ENCODE measurements at places on chromosomes 11 and 22.
A peak's percentile ranks its signal among the peaks of the same experiment; 100 is the strongest.

- no peak for DNase-seq
These were observed 6.3 kb downstream of the RCOR2 start for GRCh38 chr11:63910675-63911074.

DNA sequence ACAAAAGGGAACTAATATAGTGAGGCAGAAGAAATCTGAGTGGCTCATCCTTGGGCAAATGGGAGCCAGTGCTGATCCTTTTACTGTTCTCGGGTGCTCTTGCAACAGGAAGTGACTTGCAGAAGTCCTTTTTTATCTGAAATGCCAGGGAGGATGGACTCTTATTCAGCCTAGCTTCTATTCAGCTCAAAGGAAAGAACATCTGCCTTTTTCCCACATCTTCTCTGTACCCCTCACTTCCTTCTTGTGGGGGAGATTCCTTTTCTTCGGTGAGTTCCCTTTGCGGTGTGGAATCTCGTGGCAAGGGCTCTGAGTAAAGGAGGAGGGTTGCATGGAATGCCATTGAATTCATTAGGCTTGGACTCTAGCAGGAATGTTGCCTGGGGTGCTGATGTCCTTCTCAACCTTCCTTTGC, 76.2 kb downstream of the ZBTB16 start:
- DNase-seq, result no peak

DNA sequence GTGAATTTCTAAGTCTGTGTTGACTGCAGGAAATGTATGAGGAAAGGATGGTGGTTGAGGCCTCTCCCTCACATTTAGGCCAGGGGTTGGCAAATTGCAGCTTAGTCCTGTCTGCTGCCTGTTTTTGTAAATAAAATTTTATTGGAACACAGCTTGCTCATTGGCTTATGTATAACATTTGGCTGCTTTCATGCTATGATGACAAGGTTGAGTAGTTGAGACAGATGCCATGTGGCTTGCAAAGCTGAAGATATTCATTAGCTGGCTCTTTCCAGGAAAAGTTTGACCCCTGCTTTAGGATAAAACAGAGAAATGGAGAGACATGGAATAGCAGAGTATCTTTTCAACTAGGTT, 46.2 kb downstream of the BCR start:
- DNase-seq, result no peak

- DNase-seq, result no peak
These were observed 12.8 kb downstream of the ARAP1 start for GRCh38 chr11:72739240-72740059.

GRCh38 chr22:25497181-25497641, 67.3 kb upstream of the GRK3 start:
- DNase-seq, result no peak

GRCh38 chr11:133548641-133549040, 16.3 kb upstream of the OPCML start:
- DNase-seq, result no peak

DNA sequence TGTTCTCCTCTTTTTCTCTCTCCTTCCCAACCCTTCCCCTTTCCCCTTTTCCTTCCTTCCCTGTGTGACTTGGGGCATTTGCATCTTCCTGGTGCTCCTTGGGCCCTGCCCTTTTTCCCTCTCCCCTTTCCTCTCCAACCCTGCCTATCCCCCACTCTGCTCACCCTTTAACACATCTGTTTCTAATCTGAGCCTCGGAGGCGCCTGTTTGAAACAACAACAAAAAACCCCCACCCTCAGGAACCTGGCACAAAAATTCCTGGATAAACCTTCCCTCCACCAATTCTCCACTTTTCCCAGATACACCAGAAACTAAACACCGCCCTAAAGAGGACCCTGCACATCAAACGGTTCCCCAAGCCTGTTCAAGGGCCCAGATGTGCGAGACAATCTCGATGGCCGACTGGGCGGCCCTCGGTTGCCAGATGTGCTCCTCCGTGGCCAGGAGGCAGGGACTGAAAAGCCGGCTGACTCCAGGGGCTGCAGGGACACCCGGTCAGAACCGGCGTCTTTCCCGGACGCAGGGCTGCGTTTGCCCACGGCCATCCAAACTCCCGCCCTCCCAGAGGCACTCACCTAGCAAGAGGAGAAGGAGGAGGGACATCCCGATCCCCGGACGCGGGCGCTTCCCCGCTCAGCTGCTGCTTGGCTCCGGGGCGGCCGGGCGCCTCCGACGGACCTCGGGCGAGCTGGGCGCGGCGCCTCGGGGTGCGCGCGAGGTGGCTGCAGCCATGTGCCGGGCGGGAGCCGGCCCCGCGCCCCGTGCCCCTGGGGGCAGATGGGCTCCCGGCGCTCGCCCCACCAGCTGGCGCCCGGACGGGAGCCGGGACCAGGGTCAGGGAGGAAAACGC, 486 bp downstream of the CLMP start:
- DNase-seq, result peak; percentile 78

GRCh38 chr22:22556995-22557925, 1.8 kb downstream of the PRAME start:
- no peak for DNase-seq

DNA sequence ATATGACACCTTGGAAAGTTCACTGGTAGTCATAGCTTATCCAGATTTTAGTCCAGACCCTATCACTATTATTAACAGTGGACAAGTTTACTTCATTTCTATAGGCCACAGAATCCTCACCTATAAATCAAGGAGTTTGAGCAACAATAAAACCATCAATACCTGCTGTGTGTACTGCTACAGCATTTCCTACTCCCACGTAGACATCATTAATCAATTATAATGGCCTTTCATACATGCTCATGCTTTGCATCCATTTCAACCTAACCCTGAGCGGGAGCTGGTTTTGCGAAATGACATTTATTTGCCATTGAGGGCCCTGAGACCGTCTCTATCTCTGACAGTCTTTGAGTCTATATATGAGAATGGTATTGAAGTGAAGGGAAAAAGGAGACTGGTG, 312.3 kb downstream of the FAT3 start:
- no peak for DNase-seq

GRCh38 chr22:27991586-27992293, 72.7 kb upstream of the PITPNB start:
- peak; percentile 8 for DNase-seq

DNA sequence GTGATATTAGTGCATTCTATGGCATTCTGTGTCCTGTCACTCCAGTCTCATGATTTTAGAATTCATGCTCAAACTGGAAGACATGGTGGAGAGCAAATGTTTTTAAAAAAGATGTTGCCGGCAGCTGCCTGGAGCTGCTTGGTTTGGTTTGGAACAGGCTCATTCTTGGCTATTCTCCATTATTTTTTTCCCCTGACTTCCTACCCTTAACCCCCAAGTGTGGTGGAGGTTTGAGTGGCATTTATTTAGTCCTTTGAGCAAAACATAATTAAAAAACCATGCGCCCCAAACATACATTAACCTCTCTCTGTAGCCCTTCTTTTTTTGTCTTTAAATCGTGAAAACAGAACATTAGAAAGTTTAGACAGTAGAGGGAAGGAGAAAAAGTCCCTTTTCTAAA, 94.7 kb downstream of the LDLRAD3 start:
- DNase-seq, result no peak

- no peak for DNase-seq
These were observed 5.6 kb downstream of the MAPK8IP1 start for GRCh38 chr11:45890886-45891550.

DNA sequence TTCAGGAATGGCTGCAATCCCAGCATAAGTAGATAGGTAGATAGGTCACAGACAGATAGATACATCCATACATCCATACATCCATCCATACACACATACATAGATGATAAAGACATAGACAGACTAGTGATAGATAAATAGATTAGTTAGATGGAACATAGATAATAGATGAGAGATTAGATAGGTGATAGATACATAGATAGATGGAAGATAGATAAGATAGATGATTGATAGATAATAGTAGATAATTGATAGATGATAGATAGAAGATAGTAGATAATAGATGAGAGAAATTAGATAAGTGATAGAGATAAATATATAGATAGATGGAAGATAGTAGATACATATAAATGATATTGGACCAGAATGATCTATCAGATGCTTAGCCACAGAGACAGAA, 28.3 kb upstream of the LRRC55 start:
- no peak for DNase-seq

- DNase-seq, result no peak
These were observed 38.3 kb downstream of the NCAM1 start for GRCh38 chr11:112999520-112999919.

DNA sequence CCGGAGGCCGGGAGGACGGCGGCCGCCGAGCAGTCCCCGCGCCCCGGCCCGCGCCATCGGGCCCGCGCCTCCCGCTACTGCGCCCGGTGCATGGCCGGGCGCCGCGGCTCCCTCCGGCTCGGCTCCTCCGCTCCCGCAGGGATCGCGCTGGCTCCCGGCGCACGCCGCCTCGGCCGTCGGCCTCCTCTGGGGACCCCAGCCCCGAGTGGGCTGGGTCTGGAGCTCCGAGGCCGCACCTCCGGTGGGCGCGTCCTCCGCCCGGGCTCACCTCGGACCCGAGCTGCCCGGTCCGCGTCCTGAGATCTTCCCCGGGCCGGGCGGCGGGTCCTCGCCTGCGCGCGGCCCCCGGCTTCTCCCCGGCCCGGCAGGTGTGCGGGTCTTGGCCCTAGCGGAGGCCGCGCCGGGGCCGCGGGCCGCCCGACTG, 251 bp downstream of the SHISA8 start:
- DNase-seq, result no peak

- no peak for DNase-seq
These were observed 96.7 kb upstream of the DDI1 start for GRCh38 chr11:103939694-103940093.

DNA sequence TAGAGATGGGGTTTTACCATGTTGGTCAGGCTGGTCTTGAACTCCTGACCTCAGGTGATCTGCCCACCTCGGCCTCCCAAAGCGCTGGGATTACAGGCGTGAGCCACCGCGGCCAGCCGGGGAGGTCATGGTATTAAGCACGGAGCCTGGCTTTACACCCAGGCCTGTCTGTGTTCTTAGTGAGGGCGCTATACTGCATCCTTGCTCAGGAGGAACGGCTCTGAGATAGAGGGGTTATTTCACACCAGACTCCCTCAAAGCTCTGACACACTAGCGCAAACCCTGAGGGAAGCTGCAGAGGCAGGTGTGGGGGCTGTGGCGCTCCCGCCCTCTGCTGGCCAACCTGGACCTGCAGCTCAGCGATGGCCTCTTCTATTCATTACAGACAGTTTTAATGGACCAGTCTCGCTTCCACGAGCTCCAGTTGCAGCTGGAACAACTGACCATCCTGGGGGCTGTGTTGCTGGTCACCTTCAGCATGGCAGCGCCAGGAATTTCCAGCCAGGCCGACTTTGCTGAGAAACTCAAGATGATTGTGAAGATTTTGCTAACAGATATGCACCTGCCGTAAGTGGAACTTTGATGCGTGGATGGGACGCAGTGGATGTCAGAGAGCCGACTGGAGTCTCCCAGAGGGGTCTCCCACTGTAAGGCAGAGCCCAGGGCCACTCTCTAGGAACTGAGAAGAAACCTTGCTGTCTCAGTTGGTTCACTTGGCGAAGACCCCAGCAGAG, 26.2 kb downstream of the TCP11L1 start:
- DNase-seq, result peak; percentile 86

GRCh38 chr11:58165504-58166106, 23.3 kb upstream of the OR9Q2 start:
- peak; percentile 79 for DNase-seq

GRCh38 chr11:102833731-102834130, 9.7 kb downstream of the MMP3 start:
- no peak for DNase-seq

GRCh38 chr22:27799015-27799826, 2.3 kb downstream of the MN1 start:
- DNase-seq, result no peak

- DNase-seq, result no peak
These were observed 55.9 kb upstream of the BMAL1 start for GRCh38 chr11:13221722-13222121.

GRCh38 chr22:45341498-45341897, 31.8 kb downstream of the FAM118A start:
- DNase-seq, result no peak

GRCh38 chr11:125457814-125458343, 38.2 kb downstream of the FEZ1 start:
- no peak for DNase-seq

DNA sequence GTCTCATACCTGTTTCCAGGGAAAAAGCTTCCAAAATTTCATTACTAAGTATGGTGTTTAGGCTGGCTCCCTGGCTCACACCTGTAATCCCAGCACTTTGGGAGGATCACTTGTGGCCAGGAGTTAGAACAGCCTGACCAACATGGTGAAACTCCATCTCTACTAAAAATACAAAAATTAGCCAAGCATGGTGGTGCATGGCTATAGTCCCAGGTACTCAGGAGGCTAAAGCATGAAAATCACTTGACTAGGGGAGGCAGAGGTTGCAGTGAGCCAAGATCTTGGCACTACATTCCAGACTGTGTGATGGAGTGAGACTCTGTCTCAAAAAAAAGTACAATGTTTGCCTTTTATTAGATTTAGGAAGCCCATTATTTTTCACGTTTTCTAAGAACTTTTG, 331.5 kb upstream of the CCDC90B start:
- no peak for DNase-seq

GRCh38 chr22:44496305-44496704, 1.7 kb downstream of the RTL6 start:
- DNase-seq, result no peak

GRCh38 chr11:68684385-68685356, at the start of gene GAL:
GAL (plus strand) TSS chr11:68684544; CDS start chr11:68684924, 380 bp downstream.
- DNase-seq, result peak; percentile 77

DNA sequence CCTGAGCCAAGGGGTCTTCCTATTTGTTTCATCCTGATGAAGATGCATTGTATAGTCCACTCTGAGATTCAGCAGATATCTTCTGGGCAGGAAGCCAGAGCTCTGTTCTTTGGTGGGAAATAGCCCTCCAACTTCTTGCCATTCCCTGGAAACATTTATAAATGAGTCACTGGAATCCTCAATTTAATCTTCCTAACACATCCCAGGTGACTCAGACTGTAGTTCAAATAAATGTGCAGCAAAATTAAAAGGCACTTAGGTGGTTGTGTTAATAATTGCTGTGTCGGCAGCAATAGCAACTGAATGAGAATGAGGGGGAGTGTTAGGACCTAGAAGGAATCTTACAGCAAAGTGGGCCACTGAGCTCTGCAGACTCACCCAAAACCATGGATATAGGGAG, 108.6 kb downstream of the INSC start:
- DNase-seq, result no peak

DNA sequence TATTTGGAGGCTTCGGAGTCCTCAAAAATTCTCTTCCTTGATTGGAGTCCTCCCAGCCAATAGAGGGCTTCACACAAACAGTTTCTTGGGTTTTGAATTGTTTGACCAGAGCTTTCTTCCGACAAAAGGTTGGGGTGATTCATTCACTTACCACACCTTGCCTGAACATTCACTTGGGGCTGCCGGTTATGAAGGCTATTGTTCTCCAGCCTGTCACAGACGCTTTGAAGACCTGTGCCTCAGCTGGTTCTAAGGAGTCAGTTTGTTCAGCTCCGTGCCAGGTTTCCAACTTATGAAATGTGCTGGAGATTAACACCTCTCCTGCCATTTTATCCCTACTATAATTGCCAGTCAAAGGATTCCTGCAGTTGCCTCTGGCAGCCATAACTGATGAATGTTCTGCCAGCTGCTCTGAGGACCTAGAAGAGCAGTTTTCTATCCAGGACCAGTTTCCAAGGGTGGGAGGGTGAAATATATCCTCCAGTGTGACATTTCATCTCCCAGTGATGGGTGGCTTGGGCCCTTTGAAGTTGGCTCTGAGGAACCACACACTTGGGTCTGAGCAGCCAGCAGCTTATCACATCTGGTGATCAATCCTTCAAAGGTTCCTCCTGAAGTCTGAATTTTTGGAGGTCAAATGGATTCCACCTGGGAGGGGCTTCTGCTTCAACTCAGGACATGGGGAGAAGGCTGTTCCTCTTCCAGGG, 31.4 kb downstream of the LIMK2 start:
- peak; percentile 48 for DNase-seq

GRCh38 chr11:9787260-9787659, 123.4 kb downstream of the SWAP70 start:
- DNase-seq, result no peak

All from Caco-2 (cell line).